ENCODE measurements at places on chromosomes 1 and 21.

DNA sequence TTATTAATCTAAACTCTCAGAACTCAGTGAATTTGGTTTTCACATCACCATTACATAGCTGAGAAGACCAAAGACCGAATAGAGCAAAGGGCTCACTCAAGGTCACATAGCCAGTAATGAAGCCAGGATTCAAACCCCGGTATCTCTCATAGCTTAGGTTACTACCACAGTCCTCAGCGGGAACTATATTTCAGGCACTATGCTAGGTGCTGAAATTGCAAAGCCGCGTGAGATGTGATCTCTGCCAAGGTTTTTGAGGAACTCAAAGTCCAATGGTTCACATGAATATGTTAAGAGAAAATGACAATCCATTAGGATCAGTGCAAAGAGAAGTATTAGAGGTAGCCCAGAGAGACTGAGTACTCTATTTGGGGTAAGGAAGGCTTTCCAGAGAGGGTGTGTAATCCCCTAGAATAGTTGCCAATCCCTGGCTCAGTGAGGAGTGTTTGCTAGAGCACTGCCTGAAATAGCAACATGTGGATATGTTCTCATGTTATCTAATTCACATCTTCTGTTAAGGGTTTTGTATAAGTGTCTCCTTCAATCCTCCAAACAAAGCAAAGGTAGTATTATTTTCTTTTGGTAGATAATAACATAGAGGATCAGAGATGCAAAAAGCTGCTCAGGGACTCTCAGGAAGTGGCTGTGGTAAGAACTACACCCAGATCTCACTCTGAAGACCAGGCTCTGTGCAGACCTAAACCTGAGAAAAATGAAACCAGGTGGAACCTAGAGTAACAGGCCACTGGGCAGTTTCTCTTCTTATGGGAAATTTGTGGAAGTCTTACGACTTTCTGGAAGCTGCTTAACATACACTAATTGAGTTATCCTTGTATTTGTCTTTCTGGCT lies 93.1 kb upstream of the C8B start:
- DNase-seq: no peak

DNA sequence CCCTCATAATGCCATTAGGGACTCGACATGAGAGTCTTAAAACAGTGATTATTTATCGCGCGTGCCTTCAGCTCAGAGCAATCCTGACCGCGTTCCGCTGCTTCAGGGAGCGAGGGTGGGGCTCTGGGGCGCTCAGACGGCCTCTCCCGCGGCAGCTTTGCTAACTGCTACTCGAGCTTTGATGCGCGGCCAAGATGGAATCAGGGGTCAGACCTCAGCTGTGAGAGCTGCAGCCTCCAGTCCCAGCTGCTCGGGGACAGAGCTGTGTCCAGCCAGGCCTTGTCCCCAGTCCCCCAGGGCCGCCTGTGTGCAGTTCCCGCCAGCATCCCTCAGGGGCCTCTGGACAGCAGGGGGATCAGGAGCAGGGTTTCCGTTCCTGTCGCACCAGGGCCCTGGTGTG lies 104.6 kb upstream of the TTC34 start:
- no peak for DNase-seq

DNA sequence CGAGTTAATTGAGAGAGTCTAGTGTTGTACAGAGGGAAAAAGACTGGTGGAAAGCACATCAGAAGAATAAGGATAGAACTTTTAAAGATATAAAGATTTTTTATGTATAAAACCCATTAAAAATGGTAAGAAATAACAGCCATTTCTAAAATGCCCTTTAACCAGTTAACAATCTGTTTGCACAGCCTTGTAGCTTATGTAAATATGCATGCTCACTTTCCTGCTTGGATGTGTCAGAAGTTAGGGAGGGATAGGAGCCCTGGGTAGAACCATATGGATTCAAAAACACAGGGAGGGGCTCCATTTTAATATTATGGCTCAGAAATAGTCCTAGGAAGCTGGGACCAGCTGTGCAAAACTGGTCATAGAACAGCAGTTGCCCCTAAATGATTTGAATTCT lies 4.5 kb upstream of the EDEM3 start:
- DNase-seq: no peak

GRCh38 chr1:29124366-29125236 lies 898 bp upstream of the TMEM200B start:
- peak; percentile 77 for DNase-seq

- DNase-seq: no peak
Measured at GRCh38 chr1:114102136-114102535, 51.5 kb downstream of the SYT6 start.
